ENCODE measurements at places on chromosomes 13 and 19. TPM values are rescaled to one million over a fixed set of nuclear protein-coding genes. Genes with fewer than 3 reads are reported as not detected.

GRCh38 chr13:19266979-19267378 is 85.4 kb upstream of the TUBA3C start:
- no peak for DNase-seq

GPALPP1 gene
- total RNA-seq = 30.5 TPM

DNA sequence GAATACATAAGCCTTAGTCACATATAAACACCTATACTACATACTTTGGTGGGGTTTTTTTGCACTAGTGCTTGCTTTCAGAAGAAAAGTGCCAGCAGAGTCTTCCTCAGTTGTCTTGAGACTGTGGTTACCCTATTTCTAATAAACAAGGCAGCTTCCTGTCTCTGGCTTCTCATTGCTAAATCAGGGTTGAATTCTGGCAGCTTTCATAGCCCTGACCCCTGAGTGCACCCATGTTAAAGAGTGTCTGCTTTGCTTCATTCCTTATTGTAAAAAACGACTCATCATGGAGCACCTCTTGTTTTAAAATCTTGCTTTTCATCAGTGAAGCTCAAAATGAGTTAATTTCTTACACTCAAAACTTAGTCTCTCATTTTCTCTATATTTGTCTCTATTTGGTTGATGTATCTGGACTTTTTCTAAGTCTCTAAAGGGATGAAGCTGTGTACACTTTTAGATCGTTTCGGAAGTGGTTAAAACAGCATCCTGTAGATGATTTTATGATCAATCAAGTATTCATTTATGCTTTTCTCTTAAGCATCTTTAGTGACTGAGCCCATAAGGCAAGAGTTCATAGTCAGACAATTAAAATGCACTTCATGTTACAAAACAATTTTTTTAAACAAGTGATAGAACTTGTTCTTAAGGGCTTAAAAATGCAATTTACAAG is 72.1 kb downstream of the KLF12 start:
- peak; percentile 77 for DNase-seq

CAPN12 gene
- 0.62 TPM for total RNA-seq

DNA sequence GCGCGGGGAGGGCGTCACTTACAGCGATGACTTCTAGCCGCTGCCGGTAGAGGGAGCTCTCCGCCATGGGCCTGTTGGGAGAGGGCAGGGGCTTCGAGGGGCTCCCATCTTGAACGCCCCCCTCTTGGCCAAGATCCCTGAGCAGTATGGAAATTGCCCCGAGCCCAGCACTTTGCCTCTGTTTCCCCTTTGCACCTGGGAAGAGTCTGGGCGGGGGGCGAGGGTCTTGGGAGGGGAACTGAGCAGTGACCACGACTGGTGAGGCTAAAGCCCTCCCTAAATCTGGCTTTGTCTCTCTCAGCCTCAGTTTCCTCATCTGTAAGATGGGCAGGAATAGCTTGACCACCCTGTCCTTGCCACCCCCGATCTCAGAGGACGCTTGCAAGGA is 2.8 kb downstream of the PALM3 start:
- no peak for DNase-seq

KCNN4 gene
- total RNA-seq = 0.40 TPM

FGF21 gene
- not detected for total RNA-seq

GRCh38 chr13:33227927-33228647 is 57.5 kb downstream of the STARD13 start:
- DNase-seq = peak; percentile 36

- DNase-seq = no peak
These were observed 9.4 kb upstream of the DCUN1D2 start for GRCh38 chr13:113499936-113500335.

DNA sequence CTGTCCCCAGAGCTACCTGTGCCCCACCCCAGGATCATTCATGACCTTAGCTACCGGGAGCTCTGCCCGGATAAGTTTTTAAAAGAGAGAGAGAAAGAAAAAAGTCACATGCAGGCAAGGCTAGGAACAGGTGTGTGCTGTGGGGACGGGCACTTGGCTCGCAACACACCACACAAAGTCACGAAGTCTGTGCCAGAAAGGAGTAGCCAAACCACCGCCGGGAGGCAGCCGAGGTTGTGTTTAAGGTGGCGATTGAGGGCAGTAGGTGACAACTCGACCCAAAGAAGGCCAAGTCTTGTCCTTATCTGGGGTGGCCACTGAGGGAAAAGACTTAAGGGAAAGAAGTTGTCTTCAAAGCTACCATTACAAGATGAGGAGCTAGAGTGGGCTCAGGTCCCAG is 4.6 kb upstream of the TSHZ3 start:
- DNase-seq = peak; percentile 55

- peak; percentile 2 for DNase-seq
These were observed 44.4 kb downstream of the GPC6 start for GRCh38 chr13:93270769-93271742.

- DNase-seq = no peak
These were observed 1297.4 kb downstream of the PCDH9 start for GRCh38 chr13:65932587-65933239.

GRCh38 chr13:43100667-43101066 is 77.3 kb downstream of the DNAJC15 start:
- DNase-seq = no peak

INSL3 gene
- not detected for total RNA-seq
